Activated naive CD4-positive, alpha-beta T cell (primary cell): ENCODE measurements at places on chromosomes 5 and 9.

- no peak for DNase-seq
Measured at GRCh38 chr5:19497229-19497815, 490.7 kb downstream of the CDH18 start.

- no peak for DNase-seq
Measured at GRCh38 chr5:53211799-53212198, 102.2 kb upstream of the MOCS2 start.

DNA sequence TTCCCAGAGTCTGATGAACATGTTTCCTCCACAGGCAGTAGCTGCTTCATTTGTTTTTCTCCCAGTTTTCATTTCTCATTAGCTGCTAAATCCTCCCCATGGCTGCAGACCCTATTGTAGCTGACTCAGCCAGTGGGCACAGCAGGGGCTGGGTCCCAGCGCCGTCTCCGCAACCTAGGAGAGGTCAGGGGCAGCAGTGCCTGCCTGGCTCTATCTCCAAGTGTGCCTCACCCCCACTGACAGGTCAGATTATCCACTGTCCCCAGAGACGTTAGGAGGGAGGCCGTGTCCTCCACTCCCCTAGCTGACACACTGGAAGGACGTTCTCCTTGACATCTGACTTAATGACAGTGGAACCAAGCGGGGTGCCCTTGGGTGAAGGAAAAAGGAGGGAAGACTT is 31.1 kb downstream of the KCNIP1 start:
- no peak for DNase-seq

DNA sequence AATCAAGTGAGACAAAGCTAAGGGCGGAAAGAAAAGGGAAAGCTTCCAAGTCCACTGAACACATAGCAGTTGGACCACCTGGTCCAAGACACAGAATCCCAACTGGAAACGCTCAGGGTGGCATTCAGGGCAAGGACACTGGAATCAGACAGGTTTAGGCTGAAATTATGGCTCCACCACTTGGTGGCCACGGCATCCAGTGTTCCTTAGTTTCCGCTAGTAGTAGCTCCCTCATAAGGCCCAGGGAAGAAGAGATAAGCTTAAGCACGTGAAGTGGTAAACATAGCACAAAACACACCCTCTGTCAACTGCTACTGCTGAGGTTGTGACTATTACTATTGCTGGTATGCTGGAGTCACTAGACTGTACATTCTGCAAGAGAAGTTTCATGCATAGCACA is 209.4 kb downstream of the GLIS3 start:
- no peak for DNase-seq

DNA sequence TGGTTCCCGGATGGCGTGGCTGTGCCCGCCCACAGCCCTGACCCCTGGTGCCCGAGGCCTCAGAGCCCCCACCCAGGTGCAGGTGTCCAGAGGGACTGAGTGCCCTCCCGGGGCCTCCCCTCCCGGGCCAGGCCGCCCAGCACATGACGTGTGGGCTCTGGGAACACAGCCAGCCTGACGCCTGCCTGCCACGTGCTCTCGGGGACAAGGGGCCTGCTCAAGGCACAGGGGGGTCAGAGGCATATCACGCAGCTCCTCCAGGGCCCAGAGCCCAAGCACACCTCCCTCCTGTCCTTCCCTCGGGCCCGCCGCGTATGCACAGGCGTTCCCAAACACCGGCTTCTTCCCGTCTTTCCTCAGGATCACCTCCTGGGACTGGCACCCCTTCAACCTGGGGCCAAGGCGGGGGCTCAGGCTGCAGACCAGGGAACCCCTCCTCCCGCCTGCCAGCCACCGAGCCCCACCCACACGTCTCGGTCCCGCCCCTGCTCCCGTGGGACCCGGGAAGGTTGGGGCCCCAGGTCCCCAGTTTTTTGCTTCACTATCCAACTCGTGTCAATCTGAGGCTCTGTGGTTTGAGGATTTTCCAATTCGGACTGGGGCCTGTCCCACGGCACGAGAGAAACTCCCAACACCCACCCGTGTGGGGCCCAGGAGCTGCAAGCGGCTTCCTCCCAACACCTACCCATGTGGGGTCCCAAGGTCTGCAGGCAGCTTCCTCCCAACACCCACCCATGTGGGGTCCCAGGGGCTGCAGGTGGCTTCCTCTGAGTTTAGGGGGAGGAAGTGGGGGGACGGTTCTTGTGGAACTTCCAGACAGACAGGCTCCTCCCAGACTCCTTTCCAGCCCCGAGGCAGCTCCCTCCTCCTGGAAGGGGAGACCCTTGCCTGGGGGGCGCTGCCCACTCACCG is 1.5 kb downstream of the LCN10 start:
- no peak for DNase-seq

GRCh38 chr9:6567140-6567591 is 78.4 kb downstream of the GLDC start:
- no peak for DNase-seq
